ENCODE measurements at places on chromosomes 7 and 10.

- no peak for DNase-seq
These were observed 133.6 kb upstream of the PRKCQ start for GRCh38 chr10:6713716-6714115.

- DNase-seq: peak; percentile 21
These were observed 4.3 kb downstream of the ELOVL3 start for GRCh38 chr10:102230264-102230860.

DNA sequence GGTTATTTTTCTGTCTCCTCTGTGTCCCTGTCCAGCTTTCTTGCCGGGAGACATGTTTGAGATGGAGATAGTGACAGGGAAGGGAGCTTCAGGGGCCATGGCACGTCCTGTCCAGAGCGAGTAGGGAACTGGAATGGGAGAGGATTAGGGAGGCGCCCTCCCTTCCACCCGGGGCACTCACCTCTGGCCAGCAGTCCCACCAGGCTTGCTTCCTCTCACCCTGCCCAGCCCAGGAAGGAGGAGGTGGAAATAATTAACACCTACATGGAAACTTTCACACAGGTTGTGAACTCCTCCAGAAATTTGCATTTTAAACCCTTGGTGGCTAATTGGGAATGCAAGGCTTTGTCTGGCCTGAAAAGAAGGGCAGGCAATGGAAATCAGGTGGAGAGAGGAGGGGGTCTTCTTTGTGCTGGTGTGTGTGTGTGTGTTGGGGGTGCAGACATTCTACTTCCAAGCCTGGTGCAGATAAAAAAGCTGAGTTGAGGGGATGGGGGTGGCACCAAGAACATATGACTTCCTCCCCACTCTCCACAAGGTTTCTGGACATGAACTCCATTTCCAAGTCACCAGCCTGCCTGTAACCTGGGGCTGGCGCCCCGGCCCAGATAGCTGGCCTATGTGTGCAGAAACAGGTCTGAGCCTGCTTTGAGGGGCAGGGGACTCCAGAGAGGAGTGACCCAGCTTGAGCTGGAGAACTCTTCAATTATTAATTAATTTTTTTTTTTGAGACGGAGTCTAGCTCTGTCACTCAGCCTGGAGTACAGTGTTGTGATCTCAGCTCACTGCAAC is 199.4 kb downstream of the CYP26A1 start:
- no peak for DNase-seq

- no peak for DNase-seq
These were observed 55.8 kb downstream of the LHPP start for GRCh38 chr10:124517461-124517860.

DNA sequence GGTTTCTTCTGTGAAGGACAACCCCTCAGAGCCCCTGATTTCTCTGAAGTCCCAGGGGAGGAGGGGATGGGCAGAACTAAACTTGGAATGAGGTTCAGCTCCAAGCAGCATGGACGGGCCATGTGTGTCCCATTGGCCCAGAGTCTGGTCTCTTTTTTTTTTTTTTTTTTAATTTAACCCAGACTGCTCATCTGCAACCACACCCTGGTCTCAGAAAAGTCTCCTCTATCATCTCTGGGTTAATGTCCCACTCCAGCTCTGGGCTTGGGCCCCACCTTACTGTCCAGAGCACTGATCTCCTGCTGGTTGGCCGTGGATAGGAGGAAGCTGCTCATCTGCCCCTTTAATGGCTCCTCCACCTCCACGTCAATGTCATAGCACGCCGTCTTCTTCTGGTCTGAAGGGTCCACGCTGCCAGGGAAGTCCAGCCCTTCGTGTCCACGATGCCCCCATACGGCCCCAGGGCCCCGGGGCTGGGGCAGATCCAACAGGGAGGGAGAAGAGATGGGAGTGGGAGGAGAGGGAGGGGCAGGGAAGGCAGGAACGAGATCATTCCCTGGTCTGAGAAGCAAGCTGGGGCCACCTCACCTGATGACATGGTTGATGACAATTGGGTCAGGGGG is 7.7 kb downstream of the CHPF2 start:
- no peak for DNase-seq

DNA sequence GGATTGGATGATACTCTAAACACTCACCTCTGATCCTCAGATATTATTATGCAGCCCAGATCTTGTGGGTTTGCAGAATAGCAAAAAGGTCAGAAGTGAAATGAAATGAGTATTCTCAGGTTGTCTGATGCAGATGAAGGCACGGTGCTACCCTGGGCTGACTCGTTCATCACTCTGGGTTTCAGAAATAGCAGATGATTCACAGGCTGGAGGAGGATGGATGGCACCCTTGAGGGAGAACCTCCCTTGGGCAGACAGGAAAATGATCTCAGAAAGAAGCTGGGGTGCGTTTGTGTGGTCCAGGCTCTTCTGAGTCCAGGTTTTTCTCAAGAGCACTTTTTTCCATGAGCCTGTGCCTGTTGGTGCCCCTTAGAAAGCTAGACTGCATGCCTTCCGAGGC is 515.8 kb upstream of the MKI67 start:
- no peak for DNase-seq

GRCh38 chr7:139441961-139442360 is 41.5 kb downstream of the KLRG2 start:
- no peak for DNase-seq

DNA sequence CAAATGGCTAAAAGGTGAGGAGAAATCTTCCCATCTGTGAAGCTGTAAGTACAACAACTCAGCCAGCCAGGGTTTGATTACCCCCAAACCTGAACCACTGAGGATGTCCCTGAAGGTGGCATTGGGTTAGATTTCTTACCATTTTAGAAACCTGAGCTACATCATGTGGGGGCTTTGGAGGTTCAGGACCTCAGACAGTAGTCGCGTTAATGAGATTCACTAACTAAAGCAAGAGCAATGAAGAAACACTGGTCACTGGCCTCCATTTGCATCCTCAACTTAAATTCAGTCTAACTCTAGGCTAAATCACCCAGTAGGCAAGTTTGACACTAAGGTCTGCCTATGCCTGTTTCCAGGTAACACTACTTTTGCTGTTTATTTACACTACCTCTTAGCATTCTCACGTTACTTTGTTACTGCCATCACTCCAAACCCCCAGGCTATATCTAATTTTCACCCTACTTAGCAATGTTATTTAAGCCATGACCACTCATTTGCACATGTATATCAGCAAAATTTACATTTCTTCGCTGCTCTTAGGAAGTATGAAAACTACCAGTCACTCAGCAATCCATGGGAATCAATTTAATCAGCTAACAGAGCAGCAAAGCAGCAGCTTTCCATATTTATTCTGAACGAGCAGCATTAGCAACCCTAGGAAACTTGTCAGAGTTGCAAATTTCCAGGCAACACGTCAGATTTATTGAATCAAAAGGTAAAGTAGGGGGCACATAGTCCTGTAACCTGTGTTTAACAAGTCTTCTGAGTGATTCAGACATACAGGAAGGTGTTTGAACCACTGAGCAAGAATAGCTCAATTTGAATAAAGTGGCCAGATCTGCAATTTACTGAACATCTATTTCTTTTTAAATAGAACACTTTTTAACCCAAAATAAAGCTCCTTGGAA is 788.4 kb upstream of the SORCS1 start:
- no peak for DNase-seq

- DNase-seq: no peak
These were observed 1.0 kb downstream of the STX1A start for GRCh38 chr7:73718438-73718881.

DNA sequence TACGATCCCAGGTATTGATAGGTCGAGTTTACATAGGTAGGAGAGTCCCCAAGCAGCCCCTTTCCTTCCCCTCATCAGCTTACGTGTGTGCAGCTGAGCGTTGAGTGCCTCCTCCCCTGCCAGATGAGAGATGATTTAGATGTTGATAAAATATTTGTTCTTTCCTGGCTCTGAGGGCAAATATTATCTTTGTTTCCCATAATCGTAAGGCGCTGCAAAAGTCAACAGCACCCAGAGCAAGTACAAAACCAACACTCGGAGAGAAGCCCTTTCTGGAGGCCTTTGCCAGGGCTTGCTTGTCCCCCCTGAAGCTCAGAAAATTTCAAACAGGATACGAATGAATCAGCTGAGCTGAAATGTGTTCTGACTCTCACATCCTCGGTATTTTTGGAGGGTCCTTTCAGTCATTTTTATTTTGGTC is 683.2 kb downstream of the LRMDA start:
- DNase-seq: no peak

- DNase-seq: no peak
These were observed 116.0 kb upstream of the HABP2 start for GRCh38 chr10:113436851-113437250.

GRCh38 chr10:44383749-44384600 is 922 bp downstream of the CXCL12 start:
- DNase-seq: no peak

GRCh38 chr7:11294965-11295364 is 321.3 kb downstream of the PHF14 start:
- no peak for DNase-seq

- DNase-seq: no peak
These were observed 149.5 kb downstream of the PLCE1 start for GRCh38 chr10:94143261-94143660.

DNA sequence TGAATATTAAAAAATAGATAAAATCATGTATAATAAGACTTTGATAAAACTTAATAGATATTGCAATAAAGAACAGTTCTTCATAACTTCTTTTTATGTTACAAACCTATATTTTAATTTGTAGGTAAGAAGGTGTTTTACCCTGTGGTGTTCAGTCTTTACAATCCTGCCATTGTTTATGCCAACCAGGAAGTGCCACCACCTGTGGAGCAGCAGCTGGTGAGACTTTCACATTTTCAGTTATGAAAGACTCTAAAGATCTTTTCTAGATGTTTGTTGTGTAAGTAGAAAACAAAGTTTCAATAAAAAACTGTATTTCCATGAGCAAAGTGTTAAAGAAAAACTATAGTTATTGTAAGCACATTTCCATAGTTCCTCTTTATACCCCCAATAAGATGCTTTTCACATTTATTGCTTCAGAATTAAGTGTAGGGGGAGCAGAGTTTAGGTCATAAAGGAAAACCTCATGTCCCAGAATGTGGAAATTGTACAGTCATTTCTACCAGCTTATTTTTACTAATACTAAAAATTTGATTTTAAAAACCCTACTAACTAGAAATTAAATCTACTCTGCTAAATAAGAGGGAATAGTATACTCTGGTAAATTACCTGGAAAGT is 28.7 kb downstream of the CSGALNACT2 start:
- DNase-seq: no peak

DNA sequence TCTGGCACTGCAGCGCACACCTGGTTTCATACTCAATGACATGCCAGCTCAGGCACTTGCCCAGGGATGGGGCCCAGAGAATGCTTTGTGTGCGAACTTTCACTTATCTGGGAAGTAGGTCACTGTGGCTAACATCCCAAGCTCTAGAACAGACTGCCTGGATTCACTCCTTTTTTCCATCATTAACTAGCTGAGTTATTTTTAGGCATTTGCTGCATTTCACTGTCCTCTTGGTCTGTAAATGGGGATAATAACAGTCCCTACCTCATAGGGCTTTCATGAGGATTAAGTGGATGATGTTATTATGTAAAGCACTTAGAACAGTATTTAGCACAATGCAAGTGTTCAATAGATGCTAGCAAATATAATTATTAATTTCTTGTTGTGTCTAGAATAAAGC is 98.7 kb upstream of the DOCK1 start:
- no peak for DNase-seq

- DNase-seq: no peak
These were observed 3.2 kb downstream of the HTRA1 start for GRCh38 chr10:122464586-122464985.

- DNase-seq: no peak
These were observed 60.7 kb downstream of the TMEM209 start for GRCh38 chr7:130144312-130145171.

DNA sequence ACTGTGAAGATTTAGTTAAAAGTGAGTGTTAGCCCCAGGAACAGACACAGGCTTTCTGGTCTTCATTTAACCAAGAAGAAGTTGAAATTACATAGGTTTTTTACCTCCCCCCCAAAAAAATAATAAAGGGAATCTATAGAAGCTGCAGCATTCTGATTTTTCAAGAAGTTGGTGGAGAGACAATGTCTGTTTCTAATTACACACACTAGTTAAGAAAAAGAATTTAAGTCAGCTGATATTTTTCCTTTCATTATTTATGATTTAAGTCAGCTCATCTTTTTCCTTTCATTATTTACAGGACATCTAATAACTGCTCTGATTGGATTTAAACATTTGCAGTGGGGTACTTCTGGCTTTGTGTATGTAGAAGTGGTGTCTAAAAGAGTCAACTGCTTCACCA is 201.4 kb upstream of the NRP1 start:
- no peak for DNase-seq

- DNase-seq: no peak
These were observed 582.7 kb downstream of the REEP3 start for GRCh38 chr10:64103750-64104470.

DNA sequence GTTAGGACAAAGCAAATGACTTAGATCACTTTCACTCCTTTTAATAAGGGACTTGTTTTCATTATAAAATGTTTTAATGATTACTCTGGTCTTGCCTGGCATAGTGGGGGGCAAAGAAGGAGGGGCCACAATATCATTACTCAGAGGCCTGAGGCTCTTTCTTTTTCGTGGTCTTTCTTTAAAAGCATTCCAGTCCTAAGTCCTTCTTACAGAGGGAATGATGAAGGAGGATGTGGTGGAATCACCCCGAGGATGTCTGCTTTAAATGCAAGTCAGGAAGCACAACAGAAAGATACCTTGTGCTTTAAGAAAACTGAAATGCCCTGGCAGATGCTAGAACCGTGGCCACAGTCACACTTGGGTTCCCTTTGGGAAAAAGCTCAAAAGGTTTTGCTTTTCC is 379.1 kb downstream of the INHBA start:
- no peak for DNase-seq

DNA sequence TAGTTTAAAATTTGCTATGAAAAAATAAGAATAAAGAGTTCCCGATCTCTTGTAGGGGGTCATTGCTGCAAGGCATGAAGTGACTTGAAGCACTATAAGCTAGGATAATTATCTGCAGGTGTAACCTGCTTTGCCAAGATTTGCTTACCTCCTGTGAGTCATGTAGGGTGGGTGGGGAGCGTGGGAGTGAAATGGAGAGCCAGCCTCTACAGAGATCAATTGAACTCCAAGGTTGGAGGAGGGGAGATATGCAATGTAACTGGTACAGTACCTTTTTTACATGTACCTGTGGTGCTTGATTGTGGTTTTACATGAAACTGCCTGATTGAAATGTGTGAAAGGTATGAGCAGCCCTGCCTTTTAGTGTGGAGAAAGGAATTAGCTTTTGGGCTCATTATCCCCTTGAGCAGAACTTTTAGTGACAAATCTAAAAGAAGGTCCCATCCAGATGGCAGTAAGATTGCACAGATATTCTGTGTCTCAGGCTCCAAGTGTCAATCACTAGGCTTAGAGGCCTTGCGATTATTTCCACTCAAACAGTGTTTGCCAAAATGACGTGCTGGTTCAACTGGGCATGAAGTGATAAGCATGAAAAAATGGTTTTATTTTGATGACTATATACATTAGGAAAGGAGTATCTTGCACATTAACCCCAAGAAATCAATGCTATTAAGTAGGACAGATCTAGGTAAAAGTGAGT is 138.6 kb upstream of the GRB10 start:
- no peak for DNase-seq

Data from stimulated activated CD4-positive, alpha-beta T cell treated with anti-CD3 and anti-CD28 coated beads, TNF-alpha, amount 100 ng/mL, for 48 hours (primary cell).